Stimulated activated CD4-positive, alpha-beta T cell treated with anti-CD3 and anti-CD28 coated beads, Interleukin-1b, Interleukin-23, amount 100 ng/mL, for 24 hours (primary cell): ENCODE measurements at places on chromosomes 7 and 10.

DNA sequence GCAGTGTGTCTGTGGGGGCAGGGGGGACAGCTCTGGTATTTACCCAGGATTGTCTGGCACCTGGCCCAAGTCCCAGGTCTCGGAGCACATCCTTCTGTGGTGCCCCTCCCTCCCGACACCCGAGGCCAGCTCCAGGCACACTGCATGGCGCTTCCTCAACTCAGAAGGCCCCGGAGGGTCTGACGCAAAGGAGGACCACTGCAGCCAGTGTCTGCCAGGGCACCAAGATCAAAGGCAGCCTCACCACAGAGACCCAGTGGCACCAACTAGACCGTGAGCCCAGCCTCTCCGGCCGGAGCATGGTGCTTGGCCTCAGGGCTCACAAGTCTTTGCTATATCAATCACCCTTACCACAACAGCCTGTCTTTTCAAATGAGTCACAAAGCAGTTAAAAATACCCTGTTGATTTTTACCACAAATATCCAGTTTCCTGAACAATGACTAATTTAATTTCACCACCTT is 99.3 kb upstream of the DDC start:
- no peak for DNase-seq

- no peak for DNase-seq
These were observed 10.5 kb upstream of the PAX4 start for GRCh38 chr7:127628445-127628844.

- no peak for DNase-seq
These were observed 4.1 kb downstream of the SSBP1 start for GRCh38 chr7:141742229-141742628.

DNA sequence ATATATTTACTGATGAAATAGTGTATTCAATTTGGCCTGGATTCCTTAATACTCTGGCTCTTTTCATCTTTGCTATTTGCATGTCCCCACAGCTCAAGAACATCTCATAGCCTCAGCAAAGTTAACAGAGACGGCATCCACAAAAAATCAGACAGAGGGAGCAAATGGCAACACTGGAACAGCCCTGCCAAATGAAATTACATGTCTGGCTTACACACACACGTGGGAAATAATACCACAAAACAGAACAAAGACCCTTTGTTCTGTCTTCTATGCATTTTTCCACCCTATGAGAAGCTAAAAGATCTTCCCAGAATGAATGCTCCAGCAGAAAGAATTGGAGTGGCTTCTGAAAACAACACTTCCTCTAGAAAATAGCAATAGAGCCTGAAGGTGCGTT is 139.5 kb downstream of the ALOX5 start:
- no peak for DNase-seq

- DNase-seq = no peak
These were observed 15.2 kb upstream of the TSPAN15 start for GRCh38 chr10:69435966-69436520.

- no peak for DNase-seq
These were observed 4.0 kb upstream of the GIMAP8 start for GRCh38 chr7:150446288-150446938.

DNA sequence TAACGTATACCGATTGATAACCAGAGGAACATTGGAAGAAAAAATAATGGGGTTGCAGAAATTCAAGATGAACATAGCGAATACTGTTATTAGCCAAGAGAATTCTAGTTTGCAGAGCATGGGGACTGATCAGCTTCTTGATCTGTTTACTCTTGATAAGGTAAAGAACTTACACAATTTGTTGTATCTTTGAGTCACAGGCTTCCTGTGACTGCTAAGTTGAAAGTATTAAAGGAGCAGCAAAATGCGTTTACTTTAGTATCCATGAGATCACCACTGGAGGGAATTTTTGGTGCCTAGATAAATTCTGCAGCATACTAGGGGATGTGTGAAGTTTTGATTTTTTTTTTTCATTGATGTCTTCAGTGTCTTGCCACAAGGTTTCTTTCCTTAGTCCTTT is 103.6 kb downstream of the BTAF1 start:
- DNase-seq = no peak

GRCh38 chr10:126278851-126279250 is 109.4 kb downstream of the ADAM12 start:
- no peak for DNase-seq

- DNase-seq = no peak
These were observed 53.2 kb downstream of the GAD2 start for GRCh38 chr10:26269754-26270153.
